ENCODE measurements at places on chromosomes 11 and 22.
A peak's percentile ranks its signal among the peaks of the same experiment; 100 is the strongest.

DNA sequence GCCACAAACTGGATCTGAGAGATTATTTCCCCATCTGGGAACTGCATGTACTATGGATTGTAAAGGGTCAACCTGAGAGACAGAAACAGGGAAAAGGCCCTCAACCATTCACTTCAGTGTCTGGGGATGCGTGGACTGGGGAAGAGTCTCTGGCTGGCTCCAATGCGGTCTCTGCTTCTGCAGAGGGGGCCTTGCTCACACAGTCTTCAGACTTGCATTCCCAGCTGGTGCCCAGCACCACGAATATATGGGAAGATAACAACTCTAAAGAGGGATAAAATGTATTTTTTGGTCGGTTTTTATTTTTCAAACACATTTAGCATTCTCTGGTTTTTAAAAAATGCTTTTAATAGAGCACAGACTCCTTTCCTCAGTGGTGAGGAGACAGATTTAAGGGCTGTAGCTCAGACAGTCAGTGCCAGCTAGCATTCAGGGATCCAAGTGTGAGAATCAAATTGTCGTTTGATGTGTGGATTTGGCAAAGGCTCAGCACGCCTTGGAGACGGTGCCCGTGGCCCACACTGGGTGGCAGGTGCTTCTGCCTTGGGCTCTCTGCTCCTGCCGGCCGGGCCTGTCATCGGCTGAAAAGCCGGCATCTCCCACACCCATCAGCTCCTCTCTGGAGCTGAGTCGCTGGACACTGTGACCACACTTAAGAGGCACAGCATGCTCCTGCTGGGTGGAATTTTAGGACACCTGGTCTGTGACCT lies 8.0 kb upstream of the EFCAB6 start:
- peak; percentile 59 for DNase-seq

- peak; percentile 72 for DNase-seq
Measured at GRCh38 chr11:33970984-33971466, 79.1 kb upstream of the LMO2 start.

- no peak for DNase-seq
Measured at GRCh38 chr11:120218695-120219033, 7.8 kb downstream of the OAF start.

GRCh38 chr11:119903389-119903788 lies 174.4 kb upstream of the NECTIN1 start:
- no peak for DNase-seq

GRCh38 chr11:68934321-68934645 lies 30.6 kb downstream of the IGHMBP2 start:
- no peak for DNase-seq

- DNase-seq: no peak
Measured at GRCh38 chr22:24989541-24989951, 37.0 kb downstream of the KIAA1671 start.

DNA sequence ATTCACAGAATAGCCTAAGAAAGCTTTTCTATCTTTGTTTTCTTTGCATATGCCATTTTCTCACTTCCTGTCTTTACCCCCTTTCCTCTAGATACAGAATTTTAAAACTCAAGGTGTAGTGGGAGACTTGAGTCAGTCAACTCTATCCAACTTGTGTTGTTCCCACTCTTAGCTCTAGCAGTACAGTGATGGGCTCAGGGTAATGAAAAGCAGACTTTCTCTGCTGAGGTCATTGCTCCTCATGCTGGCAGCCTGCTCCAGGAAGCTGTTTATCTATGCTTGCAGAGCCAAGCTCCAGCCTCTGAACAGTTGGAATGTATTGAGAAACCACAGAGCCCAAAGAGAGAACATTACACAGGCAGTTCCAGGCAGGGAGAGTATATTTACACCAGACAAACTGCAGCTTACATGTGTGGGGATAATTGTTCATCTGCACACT lies 68.1 kb downstream of the CSTPP1 start:
- peak; percentile 79 for DNase-seq

- no peak for DNase-seq
Measured at GRCh38 chr22:17451316-17451715, 82.1 kb downstream of the CECR2 start.

- DNase-seq: no peak
Measured at GRCh38 chr11:61737636-61738386, 14.6 kb upstream of the MYRF start.

- DNase-seq: no peak
Measured at GRCh38 chr22:19035474-19036228, 86.6 kb downstream of the DGCR2 start.

DNA sequence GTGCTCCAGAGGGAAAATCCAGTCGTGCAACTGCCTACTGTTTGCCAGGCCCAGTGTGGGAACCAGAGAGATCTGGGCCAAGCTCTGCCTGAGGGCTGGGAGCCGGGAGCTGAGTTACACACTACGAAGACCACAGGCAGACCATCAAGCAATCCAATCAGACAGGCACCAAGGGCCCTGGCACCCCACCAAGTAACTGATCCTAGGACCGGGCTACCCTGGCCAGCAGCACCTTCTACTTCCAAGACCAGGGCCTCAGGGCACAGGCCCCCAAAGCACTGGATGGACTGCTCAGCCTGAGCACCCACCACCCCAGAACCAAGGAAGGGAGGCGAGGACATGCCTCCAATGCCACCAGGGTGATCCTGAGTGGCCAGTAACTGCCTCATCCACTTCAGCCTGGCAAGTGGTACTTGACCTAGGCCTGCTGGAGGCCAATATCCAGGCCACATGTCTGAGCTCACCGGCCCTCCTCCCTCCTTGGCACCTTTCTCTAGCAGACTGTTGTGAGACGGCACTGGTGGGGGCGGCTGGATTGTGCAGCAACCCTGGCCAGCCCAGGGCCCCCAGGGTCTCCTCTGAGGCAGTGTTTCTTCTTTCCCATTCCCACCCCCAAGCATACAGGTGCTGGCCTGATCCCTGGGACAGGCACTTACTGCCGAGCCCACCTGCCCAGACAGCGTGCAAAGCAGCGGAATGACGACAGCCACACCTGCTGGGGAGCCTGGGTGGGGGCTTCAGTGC lies 20.7 kb upstream of the ARFGAP3 start:
- DNase-seq: no peak

DNA sequence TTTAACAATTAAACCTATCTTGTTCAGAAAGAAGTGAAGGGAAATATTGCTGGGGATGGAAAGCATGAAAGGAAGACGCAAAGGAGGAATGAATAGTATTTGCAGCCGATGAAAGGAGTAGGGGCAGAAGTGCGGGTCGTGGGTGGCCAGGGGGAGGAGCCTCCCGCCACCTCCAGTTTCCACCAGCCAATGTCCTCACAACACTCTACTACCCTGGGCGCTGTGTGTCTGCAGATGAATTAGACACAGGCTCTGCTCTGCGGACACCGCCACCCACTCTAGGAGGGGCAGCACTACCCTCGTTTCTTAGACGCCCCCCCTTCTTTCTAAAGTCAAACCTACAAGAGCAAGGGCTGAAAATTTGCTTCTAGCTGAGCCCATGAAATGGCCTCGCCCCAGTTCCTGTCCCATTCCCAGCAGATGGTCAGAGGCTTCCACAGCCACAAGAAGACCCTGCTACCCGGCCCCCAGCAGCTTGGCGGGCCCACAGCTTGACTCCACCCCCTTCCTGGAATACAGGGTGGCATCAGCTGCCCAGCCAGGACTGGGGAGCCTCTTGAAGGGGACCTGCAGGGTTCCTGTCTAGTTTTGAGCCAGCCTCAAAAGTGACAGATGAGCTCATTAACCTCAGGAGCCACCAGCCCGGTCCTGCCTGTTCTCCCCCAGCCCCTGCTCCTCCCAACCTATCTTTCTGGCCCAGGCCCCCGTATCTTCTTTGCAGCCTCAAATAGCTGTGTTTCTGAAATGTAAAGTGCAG lies 268.1 kb downstream of the BUD13 start:
- no peak for DNase-seq

DNA sequence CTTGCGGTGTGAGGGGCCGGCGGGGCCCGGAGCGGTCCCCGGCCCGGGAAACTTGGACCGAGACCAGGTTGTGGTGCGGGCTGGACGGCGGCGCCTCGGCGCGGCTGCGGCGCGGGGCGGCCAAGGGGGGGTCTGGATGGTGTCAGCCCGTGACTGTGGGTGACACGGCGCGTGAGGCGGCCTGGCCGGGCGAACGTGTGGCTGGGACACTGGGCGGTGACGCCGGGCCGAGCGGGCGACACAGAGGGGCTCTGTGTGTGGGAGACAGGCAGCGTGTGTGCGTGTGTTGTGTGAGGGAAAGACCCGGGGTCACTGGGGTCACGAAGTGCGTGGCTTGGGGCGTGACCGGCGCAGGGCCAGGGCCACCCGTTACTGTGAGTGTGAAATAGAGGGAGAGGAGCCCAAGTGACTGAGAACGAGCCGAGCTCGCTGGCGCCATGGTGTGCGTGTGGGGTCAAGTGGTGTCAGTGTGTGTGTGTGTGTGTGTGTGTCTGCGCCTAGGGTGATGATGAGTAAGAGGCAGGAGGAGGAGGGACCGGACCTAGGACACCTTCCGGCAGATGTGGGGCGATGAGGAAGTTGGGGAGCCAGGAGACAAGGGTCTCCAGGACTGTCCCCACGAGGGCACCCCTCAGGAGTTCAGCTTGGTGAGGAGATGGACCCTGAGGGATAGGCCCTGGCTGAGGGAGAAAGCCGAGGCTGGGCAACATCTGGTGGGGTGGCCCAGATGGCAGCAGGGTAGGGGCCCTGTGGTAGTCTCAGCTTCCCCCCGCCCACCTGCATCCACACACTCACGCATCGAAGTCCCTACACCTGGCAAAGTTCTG lies 817 bp downstream of the RELT start:
- no peak for DNase-seq

- no peak for DNase-seq
Measured at GRCh38 chr11:7437696-7438095, 47.6 kb upstream of the OLFML1 start.

GRCh38 chr11:114396916-114397315 lies 3.4 kb downstream of the C11orf71 start:
- no peak for DNase-seq
